Frontal cortex (tissue), 4 donors: ENCODE measurements at places on chromosomes 6 and 20.

DNA sequence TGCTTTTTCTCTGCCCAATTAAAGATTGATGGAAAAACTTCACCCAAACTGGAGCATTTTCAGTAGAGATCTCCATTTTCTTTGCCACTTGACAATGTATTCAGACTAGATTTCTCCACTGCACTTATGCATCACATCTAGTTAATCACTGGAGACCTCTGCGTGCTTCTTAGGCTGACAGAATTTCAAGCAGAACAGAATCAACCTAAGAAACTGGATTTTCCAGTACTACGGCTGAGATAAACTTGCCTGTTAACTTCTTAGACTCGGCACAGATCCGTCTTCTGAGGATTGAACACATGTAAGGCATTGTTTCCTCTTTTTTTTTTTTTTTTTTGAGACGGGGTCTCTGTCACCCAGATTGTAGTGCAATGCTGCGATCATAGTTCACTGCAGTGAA, 139.2 kb downstream of the LRRC1 start:
- no peak for DNase-seq

DNA sequence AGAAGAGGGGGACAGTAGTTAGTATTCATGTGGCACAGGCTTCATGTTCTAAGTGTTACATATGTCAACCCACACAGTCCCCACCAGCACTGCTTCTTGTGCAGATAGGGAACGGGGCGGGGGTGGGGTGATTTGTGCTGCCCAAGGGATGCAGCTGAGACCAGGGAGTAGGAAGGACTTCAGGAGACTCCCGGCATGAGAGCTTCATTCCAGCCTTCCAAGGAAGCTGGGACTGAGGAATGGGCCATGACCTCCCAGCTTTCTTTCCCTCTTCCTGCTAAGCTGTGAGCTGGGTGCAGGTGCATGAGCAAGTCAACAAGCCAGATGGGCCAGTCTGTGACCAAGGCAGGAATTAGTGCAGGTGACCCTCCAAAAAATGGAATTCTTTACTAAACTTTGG, 9.2 kb downstream of the BEND3 start:
- DNase-seq, result no peak

DNA sequence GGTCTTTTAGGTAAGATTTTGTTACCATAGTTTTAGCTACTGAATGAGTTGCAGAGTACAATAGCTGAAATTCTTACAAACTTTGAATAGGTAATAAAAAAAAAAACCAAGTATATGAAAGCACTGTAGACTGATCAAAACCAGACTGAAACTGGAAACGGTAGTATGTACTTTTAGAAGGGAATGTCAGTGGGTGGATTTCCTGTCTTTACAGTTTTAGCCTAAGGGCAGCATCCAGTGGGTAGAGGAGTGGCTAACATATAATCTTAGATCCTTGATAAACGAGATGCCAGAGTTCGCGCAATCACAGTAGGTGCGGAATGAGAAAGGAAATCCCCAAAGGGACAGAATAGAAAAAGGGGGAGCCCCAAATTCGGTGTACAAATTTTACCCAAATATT, 385.9 kb upstream of the RUNX2 start:
- DNase-seq, result no peak

- no peak for DNase-seq
These were observed 341.1 kb downstream of the NRN1 start for GRCh38 chr6:5665667-5666066.

- DNase-seq, result no peak
These were observed at the start of gene WFDC2 for GRCh38 chr20:45469336-45470261. WFDC2 (plus strand) TSS chr20:45469753; CDS start chr20:45469782, 29 bp downstream.

GRCh38 chr6:111030008-111031007, 48.5 kb downstream of the RPF2 start:
- no peak for DNase-seq

DNA sequence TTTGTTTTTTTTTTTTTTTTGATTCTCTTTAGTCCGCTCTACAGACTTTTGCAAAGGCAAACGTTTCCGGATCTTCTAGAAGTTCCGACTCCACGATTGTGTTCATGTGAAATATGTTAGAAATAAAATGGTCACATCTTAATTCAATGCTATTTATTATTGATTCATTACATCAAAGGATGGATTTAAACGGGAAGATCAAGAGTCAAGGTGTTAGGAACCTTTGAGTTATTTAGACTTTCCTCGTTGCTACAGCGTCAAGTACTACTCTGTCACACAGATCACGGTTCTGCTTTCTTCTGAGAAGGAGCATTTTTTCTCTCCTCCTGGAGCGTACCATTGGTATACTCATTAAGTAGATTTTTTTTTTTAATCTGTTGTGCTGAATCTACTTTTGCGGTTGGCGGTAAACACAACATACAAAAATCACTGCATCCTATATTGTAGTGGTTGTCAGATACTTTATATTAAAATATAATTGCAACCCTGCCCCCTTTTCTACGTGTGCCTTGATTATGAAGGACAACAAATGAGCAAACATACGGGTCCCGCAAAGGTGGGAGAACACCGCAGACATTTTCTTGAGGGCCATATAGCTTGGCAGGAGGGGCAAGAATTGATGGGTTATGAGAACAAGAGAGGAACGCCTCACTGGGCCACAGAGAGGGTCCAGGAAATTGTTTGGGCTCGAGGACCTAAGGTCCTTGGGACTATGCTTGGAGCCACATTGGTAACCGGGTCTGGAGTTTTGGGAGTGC, 17.5 kb downstream of the HMGN4 start:
- DNase-seq, result no peak

DNA sequence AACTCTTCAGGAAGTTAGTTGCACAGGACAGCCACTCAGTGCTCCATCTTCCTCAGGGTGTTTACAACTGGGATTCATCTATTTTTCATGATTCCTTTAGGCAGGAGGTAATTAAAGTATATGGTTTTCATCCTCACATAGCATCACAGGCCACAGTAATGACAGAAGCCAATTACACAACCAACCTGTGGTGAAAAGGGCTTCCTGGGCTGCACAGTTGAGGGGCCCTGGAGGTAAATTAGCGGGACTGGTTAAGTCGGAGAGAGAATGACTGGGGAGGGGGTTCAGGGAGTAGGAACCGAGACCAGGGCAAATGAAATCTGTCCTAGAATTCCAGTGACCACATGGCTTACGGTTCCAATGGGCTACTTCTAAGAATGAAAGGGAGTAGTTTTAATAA, 37.0 kb downstream of the BAK1 start:
- DNase-seq, result no peak

GRCh38 chr20:47396762-47397476, 40.4 kb upstream of the ZMYND8 start:
- DNase-seq, result no peak

- no peak for DNase-seq
These were observed 6.7 kb downstream of the STK4 start for GRCh38 chr20:44973053-44973452.

- no peak for DNase-seq
These were observed 115.3 kb downstream of the LCA5 start for GRCh38 chr6:79421707-79422484.

DNA sequence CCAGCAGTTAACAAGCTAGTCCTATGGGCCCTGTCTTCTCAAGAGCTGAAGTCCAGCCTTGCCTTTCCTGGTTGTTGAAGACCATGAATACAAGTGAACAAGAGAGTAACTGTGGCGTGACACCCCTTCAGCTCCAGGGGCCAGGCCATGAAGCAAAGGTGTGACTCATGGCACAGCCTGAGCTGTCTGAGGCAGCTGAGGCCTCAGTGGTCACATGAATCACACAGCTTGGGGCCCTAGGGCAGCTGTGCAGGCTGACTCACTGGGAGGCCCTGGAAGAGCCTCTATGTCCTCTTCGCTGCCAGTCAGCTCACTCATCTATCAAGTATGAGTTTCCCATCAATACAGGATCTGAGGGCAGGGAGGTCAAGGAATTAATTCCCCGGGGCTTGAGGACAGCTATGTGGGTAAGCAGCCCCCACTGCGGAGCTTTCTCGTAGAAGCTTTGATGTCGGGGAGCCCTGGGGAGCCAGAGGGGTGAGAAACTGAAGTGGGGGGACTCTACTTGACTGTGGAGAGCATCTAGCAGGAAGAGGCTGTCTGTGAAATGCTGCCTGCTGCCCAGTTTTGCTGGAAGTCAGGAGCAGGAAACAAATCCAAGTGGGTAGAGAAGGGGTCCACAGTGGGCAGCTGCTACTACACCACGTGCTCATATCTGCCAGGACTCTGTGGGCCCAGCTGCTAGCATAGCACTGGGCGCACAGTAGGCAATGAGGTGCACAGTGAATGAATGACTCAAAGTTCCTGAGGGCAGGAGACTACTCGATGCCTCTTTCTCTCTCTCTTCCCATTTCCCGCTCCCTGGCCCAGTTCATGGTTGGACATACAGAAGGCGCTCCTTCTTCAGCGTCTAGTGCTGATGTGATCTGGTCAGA, 13.7 kb upstream of the FAM83C start:
- DNase-seq, result no peak

DNA sequence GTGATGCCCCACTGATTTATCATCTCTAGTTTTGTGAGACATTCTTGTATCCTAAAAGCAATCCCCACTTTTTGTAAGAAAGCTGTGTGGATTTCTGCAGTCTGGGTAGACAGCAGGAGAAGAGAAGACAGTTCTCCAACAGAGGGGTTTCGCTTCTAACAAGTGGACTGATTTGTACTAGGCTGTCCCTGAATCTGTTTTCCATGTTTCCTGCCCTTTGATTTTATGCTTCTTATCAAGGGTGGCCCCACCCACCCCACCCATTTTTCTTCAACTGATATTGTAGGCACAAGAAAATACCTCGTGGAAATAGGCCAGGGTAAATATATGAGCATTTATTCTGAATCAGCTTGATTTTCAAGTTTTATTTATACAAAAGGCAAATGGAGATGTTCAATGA, 25.7 kb upstream of the JAG1 start:
- no peak for DNase-seq

- no peak for DNase-seq
These were observed 18.9 kb downstream of the NCOA7 start for GRCh38 chr6:125809570-125810170.

GRCh38 chr6:163333038-163333437, 81.5 kb upstream of the QKI start:
- DNase-seq, result no peak

DNA sequence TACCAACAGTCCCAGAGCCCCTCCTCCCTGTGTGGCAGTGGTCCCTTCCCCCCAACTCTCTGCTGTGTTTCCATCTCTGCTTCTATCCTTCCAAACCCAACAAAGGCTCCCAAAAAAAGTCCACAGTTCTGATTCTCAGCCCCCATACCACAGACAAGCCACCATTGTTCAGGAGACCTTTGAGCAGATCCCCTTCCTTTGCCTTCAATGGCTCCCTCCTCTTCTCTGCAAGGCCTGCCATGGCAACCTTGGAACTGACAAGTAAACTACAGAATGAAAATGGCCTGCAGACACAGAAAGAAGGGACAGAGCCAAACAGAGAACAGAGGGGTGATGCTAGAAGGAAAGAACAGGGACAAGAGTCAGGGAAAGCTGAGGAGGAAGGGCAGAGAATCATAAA, 23.2 kb downstream of the OR2H2 start:
- DNase-seq, result no peak

GRCh38 chr6:125307964-125308615, 6.3 kb upstream of the HDDC2 start:
- no peak for DNase-seq

- DNase-seq, result no peak
These were observed 55.0 kb downstream of the TBC1D7 start for GRCh38 chr6:13273202-13273930.

DNA sequence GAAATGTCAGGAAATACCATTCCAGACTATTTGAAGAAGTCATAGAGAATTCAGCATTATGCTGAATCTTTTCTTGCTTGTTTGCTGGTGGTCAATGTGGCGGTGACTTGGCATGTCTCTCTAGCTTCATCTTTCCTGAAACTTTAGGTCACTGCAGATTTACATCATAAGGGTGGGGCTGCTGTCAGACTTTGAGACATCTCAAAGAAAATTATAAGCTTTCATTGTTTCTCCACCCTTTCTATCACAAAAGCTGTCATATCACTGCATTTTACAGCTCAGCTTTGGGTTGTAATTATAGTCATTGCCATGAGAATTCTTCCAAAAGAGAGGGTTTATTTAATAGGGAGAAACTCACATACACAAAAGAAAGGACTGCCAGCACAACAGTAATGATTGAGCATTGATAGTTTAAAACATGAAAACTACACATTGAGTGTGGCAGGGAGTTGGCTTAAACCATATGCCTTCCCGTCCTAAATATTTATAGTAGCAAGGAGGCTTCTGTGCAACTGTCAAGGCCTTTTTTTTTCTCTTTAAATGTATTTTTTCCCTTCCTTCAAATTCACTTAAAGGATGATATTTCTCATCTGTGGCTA, 44.7 kb upstream of the LRRC1 start:
- no peak for DNase-seq

DNA sequence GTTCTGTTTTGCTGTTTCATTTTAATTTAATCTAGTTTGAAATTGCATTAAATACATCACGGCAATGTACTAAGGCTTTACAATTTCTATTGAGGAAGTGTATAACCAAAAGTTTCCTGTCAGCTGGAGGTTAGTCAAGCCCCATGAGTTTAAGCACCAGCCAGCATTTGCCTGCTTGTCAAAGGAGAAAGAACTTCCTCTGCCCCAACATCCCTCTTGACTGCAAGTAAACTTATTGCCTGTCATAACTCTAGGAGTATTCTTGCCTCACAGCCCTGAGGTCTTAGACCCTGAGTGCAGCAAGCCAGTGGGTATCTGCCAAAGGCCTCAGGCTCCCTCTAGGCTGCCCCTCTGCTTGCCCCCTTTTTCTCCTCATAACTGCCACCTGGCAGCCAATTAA, 106.7 kb upstream of the INSM1 start:
- no peak for DNase-seq

DNA sequence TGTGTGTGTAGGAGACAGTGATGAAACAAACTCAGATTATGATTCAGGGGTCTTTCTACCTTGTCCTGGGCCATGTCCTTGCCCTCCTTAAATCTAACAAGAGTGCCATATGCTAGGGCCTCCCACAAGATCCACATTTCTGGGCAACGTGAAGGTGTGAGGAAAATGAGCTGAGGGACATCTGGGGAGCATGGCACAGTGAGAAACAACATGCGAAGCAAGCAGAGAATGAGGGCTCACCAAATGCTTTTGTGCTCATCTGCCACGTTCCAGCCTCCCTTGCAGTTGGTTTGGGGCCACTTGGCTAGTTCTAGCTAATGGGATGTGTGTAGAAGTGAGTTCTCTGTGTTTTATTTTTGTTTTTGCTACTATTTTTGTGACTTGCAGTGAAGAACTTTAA, 21.4 kb upstream of the RNF182 start:
- DNase-seq, result no peak

- DNase-seq, result no peak
These were observed 10.3 kb upstream of the DST start for GRCh38 chr6:56652994-56653393.

DNA sequence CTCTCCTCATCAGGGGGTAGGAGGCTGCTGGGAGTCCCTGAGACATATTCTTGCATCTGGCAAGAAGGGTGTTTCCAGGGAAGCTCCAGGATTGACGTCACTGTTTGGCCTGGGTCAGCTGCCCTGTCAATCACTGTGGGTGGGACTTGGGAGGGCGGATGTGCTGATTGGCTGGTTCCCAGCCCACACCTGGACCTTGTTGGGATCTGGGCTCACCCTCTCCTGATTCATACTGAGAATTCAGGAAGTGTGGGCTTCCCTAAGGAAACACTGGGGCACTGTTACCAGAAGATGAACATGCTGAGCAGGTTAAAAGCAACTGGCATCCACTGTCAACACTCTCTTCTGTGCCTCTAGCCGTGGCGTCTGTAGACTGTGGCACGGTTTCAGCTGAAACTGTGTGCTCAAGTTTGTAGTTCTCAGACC, 36.5 kb downstream of the CDH26 start:
- DNase-seq, result no peak
